Stimulated activated naive CD8-positive, alpha-beta T cell treated with anti-CD3 and anti-CD28 coated beads, Interleukin-15, amount 100 ng/mL, for 72 hours (primary cell): ENCODE measurements at places on chromosomes 5 and 9.

GRCh38 chr9:88303721-88304451 lies 84.4 kb upstream of the SPIN1 start:
- peak; percentile 67 for DNase-seq

- no peak for DNase-seq
Observed at GRCh38 chr5:87909382-87909781, 359.3 kb downstream of the TMEM161B start.

DNA sequence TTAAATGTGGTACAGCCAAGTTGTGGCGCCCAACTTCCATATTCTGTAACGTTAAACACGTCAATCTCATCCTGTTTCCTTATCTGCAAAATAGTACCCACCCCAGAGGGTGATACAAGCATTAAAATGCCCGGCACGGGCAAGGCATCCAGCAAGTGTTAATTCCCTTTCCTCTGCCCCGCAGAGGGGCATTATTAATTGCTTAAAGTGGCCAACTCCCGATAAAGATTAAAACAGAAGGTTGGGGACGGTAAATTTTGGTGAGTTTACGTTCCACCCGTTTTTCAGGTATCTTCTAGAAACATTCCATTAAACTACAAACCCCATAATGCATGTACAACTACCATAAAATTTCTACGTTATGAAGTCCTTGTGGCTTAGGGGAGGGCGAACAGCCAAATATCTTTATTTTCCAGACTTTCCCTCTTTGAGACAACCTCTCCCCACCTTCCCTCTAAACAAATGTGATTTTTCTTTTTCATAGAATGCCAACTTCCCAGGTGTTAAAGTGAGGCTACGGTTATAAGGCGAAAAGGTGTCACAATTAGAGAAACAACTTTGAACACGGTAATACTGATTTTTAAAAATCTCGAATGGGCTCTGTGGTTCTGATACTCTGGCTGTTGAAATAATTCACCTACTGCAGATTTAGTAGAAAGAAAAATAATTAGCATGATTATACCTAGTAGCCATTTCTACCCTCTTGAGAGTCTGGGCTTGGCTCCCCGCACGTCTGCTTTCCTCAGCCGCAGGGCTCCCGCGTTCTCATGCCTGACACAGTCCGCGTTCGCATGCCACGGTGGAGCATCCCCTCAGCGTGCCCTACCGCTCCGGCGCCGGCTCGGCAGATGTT lies 1.2 kb upstream of the GPBP1 start:
- DNase-seq: no peak

DNA sequence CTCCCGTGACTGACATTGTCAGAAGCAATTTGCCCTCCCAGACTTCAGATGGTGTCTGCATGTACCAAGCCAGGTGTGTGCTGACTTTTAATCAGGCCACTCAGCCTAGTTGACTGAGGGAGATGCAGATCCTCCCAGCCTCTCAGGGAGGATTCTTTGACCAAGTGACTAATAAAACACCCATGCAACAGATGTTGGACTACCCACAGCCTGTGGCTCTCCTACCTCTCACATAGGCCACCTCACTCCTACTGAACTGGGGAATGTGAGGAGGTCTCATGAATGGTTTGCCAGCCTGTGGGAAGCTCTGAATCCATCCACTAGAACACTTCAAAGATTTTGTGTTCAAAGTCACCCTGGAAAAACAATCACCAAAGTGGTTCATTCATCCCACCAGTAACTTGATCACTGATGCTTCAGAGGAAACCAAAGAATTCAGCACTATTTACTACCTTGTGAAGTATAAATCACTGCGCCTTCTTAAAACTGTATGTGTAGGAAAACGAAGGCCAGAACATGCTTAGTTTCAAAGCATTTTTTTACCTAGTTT lies 80.1 kb downstream of the ESM1 start:
- DNase-seq: no peak

- no peak for DNase-seq
Observed at GRCh38 chr5:150333400-150333799, 24.1 kb upstream of the TCOF1 start.

DNA sequence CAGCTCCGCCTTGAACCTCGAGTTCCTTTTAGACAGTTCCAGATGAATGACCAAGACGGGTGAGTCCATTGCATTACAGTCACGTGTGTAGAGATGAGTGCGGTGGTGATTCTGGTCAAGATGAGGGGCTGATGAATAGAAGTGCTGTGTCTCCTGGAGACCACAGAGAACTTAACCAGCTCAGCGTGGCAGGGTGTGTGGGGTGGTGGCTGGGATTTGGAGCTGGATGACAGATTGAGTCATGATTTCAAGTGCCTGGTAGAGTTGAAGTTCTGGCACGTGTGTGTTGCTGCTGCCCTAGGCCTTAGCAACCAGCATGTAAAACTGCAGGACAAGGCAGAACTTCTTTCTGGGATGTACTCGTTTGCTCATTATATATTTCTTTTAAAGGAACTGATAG lies 53.3 kb downstream of the PRRC2B start:
- DNase-seq: no peak

GRCh38 chr5:8756498-8757084 lies 789.3 kb downstream of the SEMA5A start:
- DNase-seq: no peak

DNA sequence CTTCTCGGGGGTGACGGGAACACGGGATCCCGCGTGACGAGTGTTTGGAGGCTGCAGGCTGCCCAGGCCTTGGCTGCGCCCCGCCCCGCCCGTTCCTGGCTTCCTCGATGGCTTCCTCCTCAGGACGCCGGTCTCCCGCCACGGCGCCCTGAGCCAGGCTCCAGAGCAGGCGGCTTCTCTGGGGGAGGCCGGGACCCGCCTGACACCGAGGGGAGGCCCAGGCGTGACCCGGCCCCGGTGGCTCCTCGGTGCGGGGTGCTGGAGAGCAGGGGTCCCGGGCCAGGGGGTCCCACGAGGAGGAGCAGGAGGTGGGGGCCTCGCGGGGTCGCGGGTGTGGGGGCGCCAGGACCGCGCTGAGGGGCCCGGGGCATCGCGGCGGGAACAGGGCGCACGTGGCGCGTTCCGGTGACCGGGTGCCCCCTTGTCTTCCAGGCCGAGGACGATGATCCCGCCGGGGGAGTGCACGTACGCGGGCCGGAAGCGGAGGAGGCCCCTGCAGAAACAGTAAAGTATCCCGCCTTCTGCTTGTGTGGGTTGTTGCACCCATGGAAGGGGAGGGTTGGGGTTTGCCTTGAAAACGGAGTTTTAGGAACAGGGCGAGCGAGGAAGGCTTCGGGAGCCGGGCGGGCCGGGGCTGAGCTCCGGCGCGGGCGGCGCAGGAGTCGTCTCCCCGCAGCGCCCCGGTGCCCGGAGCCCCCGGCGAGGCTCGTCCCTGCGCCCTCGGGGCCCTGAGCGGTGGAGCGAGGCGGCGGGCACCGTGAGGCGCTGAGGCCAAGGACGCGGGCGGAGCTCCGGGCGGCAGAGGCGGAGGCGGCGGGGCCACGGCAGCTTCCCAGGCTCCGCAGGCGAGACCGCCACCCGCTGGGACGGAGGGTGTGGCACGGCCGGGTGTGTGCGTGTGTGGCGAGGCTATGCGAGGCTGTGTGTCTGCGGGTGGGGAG lies 22.2 kb downstream of the AHRR start:
- peak; percentile 57 for DNase-seq

DNA sequence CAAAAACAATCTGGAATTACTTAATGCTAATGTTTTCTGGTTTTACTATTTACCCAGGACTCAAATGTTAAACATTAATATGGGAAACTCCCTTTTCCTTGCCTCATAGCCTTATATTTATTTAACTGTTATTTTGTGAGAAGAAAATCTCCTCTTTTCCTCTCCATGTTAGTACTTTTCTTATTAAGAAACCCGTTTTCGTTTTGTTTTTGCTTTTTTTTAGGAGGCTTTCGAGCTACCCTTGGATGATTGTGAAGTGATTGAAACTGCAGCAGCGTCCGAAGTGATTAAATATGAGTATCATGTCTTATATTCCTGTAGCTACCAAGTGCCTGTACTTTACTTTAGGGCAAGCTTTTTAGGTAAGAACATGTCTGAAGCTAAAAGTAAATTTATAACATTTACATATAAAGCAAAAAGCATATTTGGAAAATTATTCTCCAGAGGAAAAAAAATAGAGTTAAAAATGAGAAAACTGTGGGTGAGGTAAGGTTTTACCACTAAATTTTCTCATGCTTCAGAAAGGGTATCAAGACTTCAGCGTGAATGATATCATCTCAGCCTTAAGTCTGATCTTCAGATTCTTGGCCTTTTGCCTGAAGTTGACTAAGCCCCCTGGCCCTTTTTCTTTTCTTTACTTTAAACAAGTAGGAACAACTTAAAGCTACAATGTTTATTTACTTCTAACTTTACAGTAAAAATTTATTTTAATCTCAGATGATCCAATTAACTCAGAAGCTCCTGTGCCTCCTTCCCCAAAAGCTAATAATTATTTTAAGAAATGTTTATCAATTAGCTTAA lies 113.8 kb downstream of the RPS23 start:
- DNase-seq: no peak

- no peak for DNase-seq
Observed at GRCh38 chr5:112154940-112155686, 264.0 kb downstream of the EPB41L4A start.

- no peak for DNase-seq
Observed at GRCh38 chr5:128491291-128491690, 46.8 kb downstream of the FBN2 start.
